ENCODE measurements at places on chromosomes 7 and 10.

- no peak for DNase-seq
Measured at GRCh38 chr7:135316648-135317313, 83.1 kb downstream of the STRA8 start.

- DNase-seq = no peak
Measured at GRCh38 chr7:82054544-82054943, 284.7 kb upstream of the HGF start.

DNA sequence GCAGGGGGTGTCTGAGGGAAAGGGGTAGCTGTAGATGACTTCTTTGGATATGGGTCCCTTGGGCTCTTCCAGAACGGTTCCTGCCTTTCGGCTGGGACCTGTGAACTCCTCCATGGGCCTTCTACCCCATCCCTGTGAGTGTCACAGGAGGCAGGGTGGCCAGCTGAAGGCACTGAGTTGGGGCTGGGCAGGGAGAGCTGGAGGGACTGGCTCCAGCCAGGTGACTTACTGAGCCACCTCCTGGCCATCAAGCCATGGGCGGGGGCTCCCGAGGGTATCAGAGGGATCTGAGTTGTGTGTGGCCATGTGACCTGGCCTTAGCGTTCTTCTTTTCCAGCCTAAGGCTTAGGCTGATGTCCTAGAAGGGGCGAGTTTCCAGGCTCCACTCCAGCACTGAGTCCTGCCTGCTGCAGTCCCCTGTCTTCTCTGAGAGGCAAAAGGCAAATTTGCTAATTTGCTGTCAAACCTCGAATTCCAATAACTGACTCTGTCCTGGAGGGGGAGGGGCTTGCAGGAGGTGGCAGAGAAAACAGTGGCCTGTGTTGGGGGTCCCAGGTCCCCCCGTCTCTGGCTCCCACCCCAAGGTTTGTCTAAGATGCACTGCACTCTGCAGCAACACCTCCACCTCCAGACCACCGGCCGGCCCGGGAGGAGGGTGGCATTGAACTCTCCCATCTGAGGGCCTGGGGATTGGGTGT, 27.2 kb downstream of the ADCYAP1R1 start:
- DNase-seq = no peak

GRCh38 chr7:122291189-122291588, 13.4 kb downstream of the FEZF1 start:
- DNase-seq = no peak

GRCh38 chr7:577741-578370, 58.2 kb upstream of the PDGFA start:
- DNase-seq = no peak

- no peak for DNase-seq
Measured at GRCh38 chr10:93751832-93752231, 5.9 kb upstream of the LGI1 start.

DNA sequence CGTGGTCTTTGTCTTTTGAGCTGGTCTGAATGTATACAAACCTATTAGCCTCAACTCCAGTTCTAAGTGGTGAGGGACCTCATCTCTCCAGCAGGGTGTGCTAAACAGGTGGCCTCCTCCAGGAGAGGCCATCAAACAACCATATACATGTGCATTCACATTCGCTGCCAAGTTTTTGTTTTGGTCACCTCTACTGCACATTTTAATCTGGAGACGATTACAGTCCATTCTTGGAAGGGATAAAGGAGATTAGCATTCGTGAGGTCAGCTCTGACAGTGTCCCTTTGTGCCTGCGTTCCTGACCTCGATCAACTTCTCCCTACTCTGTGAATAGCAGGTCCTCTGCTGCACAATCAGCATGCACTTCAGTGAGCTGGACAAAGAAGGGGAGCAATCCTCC, 60.8 kb downstream of the RHOBTB1 start:
- DNase-seq = no peak

DNA sequence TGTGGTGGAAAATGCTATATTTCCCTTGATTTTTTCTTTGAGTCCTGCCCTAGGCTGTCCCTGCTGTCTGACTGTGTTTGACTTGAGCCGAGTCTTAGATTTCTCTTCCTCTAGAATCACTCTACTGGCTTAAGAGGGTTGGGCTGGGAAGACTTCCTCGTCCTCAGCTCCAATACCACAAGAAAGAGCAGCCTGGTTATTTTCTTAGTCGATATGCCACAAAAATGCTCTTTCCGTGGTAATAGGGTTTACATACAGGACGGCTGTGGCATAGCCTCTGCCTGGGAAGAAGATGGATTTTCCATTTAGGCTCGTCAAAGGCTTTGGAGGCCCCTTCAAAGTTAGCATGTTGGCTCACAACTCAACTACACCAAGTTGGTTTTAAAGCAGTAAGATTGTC, 212.0 kb upstream of the IGFBP3 start:
- no peak for DNase-seq

DNA sequence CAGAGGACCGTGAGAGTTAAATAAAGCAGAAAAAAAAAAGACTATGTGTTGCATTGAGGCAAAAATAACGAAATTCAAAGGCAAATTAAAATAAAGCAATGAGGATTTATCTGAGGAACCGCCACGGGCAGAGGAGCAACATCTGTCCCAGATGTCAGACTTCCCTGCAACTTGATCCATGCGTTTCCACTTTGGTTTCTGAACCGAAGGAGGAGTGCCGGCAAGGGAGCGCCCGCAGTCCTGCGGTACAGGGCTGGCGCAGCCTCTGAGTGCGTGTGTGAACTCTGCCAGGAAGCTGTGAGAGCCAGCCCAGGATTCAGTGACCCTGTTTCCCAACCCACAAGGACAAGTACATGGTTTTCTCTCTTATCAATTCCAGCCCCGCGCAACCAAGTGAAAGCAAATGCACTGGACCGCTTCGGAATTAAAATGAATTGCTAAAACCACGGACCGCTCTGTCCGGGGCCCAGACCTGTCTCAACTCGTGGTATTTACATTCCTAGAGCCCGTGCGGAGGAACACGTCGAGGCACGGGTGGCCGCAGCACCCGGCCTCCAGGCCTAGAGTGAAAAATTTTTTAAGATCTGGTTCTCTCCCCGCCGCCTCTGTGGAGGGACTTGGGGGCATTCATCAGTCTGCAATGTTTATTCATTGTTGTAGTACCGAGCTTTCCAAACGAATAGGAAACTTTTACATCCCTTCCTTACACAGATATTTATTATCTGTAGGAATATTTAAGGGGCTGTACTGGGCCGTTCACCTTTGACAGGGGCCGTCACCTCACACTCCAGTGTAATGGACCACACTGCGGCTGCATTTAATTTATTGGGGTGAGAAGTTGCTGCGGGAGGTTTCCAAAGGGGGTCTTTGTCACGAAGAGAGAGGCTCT, 291.5 kb upstream of the NFE2L3 start:
- DNase-seq = no peak

DNA sequence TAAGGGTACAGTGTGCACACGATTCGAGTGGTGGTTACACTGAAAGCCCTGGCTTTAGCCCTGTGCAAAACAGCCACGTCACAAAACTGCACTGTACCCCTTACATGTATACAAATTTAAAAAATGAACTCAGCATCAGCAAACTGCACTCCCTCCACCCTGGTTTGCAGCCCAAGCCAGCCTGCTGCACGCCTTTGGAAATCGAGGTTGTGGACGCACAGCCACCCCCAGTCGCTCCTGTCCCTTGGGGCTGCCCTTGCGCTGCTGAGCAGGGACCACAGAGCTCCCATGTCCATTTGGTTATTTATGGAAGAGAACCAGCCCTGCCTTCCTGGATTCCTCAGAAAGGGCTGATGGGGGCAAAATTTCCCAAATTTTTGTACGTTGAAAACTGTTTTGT, 98.8 kb downstream of the INPP5A start:
- no peak for DNase-seq

DNA sequence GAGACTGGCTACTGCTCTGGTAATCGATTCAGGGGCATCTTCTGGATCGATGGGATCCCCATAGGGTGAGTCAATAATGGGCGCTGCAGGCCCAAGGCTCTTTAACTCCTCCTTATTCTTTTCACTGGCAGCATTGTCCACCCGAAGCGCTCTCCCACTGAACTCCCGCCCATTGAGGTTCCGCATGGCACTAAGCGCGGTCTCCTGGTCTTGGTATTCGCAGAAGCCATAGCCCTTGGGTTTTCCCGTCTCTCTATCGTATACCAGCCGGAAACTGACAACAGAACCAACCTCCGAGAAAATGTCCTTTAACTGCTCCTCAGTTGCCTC, 285 bp downstream of the CSTF2T start:
- no peak for DNase-seq

DNA sequence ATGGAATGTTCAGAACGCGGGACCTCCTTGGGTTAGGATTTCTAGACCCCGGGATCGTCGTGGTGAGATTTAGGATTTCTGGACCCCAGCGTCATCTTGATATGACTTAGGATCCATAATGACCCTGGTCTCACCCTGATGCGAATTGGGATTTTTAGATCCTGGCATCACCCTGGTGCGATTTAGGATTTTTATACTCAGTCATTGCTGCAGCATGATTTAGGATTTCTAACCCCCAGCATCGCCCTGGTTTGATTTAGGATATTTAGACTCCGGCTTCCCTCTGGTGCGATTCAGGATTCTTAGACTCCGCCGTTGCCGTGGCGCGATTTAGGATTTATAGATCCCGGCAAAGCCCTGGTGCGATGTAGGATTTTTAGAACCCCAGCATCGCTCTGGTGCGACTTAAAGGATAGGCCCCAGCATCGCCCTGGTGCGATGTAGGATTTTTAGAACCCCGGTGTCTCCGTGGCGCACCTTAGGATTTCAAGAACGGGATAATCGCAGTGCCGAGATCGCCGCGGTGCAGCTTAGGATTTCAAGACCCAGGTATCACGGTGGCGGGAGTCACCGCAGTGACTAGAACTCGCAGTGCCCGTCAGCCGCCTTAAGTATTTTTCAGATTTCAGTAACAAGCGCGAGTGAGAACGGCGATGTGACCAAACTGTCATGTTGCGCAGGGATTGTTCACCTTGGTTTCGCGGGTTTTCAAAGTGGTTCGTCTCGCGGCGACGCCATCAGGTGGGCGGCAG, 814 bp downstream of the MEST start:
- no peak for DNase-seq

DNA sequence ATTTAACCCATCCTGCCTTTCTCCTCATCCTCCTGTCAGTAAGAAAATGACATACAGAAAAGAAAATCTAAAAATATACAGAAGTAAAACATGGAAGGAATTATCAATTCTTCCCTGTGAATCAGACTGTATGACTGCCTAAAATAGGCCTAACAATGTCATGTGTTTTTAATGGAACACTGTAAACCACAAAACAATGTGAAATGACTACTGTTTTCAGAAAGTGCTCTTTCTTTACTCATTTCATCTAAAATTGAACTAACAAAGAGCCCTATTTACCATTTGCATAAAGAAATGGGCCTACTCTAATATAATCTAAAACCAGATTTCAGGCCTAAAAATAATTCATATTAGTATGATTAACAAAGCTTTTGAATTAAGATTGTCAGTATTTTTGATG, 35.7 kb downstream of the SEMA3E start:
- DNase-seq = no peak

GRCh38 chr10:29057822-29058331, 231.0 kb upstream of the LYZL1 start:
- no peak for DNase-seq

- DNase-seq = no peak
Measured at GRCh38 chr7:139738101-139738489, 39.7 kb downstream of the HIPK2 start.

DNA sequence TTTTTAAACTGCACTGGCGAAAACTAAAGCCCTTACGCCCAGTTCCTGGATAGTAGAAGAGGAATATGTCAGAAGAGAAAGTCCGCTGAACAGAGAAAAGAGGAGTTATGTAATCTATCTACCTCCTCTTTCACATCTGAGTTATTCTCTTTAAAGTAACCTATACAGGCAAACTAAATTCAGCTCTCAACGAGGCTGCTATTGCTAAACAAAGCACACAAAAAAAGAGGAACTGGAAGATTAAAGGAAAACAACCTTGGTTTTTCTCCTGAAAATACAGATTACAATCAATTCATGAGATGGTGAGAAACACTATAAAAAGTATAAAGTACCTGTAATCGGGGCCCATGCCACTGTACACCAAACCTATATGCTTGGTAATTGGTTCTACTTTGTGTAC, 5.8 kb downstream of the PSMA2 start:
- no peak for DNase-seq

- no peak for DNase-seq
Measured at GRCh38 chr7:115980159-115980558, 50.4 kb downstream of the TFEC start.

- no peak for DNase-seq
Measured at GRCh38 chr10:10869592-10869991, 148.1 kb upstream of the CELF2 start.

DNA sequence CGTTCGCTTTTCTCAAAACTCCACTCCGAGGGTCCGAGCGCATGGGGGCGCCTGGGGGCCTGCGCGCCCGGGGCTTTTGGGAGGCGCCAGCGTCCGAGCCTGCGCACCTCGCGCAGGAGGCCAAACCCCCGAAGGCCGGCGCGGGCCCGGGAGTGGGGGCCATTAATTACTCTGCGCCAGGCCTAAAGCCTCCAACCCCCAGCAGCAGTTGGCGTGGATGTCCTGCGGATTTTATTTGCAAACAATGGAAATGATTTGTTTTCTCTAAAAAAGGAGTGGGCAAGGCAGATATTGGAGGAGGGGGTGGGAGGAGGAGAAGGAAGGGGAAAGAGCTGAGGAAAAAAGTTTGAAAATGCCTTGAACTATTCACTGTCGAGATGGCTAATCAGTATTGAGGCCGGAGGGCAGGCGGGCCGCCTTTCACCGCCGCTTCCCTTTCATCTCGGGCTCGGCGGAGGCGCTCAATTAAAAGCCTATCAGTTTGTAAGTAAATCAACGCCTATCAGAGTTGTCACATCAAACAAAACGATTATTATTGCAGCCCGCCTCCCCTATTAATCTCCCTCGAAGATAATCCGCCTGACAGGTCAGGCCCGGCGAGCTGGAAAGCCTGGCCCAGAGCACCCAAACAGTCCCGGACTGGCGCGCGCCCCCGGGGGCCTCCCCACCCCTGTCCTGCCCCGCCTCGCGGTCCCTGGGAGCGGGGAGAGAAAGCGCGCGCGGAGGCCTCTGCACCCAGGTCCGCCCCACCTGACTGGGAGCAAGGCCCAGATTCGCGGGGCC, 3.4 kb upstream of the ZNF503 start:
- no peak for DNase-seq

DNA sequence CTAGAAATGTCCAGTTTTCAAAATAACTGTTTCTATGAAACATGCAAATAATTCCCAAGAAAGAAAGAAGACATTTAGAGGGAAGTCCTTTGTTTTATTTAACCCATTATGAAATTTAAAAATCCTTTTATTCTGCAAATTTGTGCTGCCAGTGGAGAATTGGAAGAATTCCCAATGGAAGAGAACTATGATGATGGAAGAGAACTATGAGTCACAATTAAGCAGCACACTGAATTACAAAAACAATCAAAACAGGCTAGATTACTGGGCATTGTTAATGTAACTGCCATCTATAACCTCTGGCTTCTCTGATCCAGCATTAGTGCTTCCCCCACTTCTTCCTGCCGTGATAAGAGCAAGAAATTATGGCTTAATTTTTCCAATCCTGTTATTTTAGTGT, 126.2 kb upstream of the FEZF1 start:
- no peak for DNase-seq

DNA sequence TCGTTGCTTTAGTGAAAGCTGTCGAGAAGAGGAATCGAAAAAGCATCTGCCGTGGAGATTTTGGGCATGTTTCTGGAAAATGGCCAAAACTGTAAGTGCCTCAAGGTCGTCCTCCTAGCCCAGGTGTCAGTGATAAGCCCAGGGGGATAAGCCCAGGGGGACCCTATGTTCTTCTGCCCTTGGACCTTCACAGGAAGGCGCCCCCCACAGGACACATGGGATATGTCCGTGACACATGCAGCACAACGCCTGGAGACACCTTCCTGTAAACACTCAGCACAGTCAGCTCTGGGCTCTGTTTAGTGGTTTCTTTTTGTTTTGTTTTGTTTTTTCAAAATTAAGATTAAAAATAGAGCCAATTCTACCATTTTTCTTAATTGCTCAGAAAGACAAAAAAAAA, 272.7 kb downstream of the KLF6 start:
- DNase-seq = no peak

Data from stimulated activated CD4-positive, alpha-beta T cell treated with anti-CD3 and anti-CD28 coated beads, TNF-alpha, amount 100 ng/mL, for 1 hour (primary cell).